ENCODE measurements at places on chromosomes 4 and X.

DNA sequence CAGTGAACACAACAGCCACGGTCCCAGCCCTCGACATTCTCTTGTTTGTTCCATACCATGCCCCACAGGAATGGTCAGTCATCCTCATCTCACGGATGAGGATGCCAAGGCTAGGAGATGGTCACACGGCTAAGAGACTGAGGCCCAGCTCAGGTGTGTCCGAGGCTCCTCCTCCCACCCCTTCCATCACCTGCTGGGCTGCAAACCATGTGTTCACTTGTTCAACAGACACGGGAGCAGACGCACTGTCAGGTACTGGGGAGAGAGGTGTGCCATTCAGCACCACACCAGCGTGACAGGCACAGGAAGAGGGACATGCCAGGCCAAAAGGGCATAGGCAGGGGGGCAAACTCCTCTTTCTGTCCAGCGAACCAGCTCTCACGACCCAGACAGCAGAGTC is 45.9 kb downstream of the ABLIM2 start:
- DNase-seq, result no peak

GRCh38 chr4:152462047-152462446 is 73.8 kb downstream of the FBXW7 start:
- DNase-seq, result no peak

- no peak for DNase-seq
Measured at GRCh38 chr4:118931786-118932185, 43.1 kb downstream of the SYNPO2 start.

DNA sequence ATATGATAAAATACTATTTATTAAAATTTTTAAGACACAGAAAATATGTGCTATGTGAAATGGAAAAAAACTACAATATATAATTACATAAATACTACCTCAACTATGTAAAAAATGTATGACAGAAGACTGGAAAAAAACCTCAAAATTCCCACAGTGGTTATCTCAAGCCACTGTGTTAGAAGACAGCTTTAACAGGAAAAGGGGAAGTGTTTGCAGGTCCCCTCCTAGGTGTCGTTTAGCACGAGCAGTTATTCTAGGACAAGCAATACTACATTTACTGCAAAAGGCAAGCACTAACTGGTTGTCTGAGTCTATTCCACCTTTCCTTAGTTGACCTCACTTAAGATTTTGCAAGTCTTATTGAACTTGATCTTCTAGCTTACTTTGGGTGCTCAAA is 44.9 kb upstream of the PHF8 start:
- DNase-seq, result no peak

- DNase-seq, result no peak
Measured at GRCh38 chr4:184313702-184314659, 96.3 kb upstream of the ENPP6 start.

- no peak for DNase-seq
Measured at GRCh38 chrX:109372716-109373115, 109.2 kb downstream of the GUCY2F start.

GRCh38 chr4:123984886-123985285 is 588.3 kb downstream of the SPRY1 start:
- DNase-seq, result no peak

DNA sequence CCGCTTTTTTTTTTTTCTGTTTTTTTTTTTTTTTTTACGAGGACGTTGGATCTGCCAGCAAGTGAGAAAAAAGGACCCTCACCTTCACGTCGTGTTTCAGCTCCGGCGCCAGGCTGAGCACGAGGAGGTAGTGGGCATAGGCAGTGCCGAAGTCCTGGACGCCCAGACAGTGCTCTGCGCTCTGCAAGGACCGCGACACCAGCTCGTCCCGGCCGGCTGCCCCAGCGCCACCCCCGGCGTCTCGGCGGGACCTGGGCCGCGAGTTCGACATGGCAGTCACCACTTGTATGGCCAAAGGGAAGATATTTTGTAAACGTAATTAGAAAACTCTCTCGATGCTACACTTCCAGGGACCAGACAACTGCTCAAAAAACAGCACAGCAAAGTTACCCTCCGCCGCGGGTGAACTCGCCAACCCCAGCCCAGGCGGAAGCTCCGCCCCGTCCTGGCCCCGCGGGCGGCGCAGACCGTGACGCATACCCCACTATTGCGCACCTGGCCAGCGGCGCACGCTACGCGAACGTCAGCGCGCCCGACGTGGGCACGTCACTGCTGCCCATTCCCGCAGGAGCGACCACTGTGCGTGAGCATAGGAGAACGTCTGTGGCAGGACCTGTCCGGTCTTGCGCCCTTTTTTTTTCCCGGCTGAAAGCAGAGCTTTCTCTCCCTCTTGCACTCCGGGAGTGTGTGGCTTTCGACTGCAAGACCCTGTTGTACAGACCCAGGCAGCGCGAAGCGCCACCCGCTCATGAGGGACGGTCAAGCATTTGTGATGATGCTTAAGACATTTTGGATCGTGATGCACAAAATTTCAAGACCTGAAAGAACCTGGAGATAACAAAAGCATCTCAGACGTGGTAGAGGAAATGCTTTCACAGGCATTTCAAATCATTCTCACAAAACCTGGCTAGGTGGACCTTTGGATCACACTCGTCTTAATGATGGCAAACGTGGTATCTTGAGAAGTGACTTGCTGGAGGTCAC is at the start of gene PRMT9:
Gene PRMT9, minus strand, starts transcription at position 447 of the 984 bp plus-strand sequence. Its CDS starts 176 bp downstream, at position 271.
- peak; percentile 90 for DNase-seq

DNA sequence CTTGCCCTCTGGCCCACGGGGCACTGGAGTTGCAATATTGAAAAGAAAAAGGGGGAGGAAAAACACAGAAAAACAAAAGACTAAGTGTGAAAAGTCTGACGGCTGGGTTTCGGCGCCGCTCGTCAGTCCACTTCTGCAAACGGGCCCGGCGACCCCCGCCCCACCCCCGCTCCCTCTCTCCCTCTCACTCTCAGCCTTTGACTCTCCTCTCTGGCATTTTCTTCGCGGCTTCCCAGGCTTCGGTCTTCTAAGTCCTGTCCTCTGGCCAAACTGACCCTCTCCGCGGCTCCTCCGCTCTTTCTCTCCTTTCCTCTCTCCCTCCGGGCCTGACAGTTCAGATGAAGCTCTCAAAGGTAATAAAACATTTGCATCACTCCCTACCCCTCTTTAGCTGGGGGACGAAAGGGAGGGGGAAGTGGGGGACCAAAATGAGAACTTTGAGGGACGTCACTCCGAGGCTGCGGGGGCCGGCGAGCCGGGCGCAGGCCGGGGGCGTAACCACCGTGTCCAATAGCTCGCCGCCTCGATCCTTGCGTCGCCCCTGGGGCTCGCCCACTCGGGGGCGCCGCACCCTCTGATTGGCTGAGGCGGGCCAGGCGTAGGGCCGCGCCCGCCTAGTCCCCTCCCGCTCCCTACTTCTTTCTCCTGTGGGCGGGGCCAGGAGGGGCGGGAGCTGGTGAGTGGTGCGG is at the start of gene NKX6-1:
Gene NKX6-1, minus strand, starts transcription at position 358 of the 689 bp plus-strand sequence. CDS start 1,064 bp downstream, outside the sequence.
- DNase-seq, result no peak

- no peak for DNase-seq
Measured at GRCh38 chr4:142983065-142983464, 137.0 kb upstream of the INPP4B start.

DNA sequence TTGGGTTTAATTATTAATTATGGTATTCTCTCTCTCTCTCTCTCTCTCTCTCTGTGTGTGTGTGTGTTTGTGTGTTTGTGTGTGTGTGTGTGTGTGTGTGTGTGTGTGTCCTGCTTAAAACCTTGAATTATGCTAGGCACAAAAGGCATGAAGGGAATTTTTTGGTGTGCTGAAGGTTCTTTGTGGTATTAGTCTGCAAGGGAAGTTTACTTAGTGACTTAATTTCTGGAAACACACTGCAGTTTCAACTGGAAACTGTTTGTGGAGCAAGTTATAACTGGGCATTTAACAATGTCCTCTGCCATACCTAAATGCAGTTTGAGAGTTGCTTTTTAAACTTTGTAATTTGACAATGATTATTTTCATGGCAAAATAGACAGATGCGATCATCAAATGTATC is 111.7 kb downstream of the FRMPD4 start:
- DNase-seq, result no peak

DNA sequence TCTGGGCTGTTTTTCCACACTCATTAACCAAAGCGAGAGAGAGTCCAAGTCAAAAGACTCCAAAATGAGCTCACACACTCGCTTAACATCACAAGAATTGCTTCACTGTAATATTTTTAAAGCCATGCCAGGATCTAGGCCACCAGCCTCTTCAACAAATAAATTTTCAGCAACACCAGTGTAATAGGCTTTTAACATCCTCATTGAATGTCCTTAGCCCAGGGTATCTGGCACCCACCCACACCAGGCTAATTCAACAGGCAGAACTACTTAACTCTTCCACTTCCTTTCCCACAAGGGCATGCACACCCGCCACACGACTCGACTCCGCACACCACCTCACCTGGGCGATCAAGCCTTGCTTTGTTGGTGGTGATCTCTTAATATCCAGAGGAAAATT is 34.2 kb downstream of the FAT1 start:
- DNase-seq, result no peak

GRCh38 chr4:47538111-47538824 is 53.2 kb downstream of the ATP10D start:
- DNase-seq, result no peak

DNA sequence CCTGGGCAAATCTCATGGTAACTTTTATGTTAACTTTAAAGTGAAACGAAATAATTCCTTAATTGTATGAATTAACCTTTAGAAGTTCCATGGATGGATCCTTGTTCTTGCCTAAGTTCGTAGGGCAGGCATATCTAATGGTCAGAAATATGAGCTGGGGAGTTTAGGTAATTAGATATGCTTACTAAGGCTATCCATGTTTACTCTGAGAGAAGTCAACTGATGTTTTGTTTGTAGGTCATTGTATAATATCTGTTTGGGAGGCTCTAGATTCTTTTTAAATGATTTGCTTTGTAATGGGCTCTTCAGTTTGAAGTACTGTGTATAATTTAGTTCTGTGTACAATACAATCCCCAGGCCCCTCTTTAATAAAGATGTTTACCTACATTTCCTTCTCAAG is 117.0 kb downstream of the DCK start:
- DNase-seq, result no peak

DNA sequence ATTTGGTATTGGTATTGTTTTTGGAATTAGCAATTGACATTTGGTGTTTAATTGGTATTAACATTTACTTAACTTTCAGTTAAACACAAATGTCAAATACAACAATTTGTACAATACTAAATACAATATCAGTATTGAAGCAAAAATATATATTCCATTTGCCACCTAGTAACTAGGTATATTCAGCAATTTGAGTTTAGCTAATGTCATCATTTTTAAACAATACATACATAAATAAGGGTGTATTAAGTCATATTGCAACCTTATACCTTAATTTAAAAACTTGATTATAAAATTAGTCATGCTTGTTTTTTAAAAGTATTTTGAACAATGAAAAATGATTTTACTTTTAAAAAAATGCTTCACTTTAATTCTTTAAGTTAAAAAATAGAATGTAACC is 53.3 kb downstream of the FBXO8 start:
- no peak for DNase-seq

Data from activated T-cell treated with anti-CD3 and anti-CD28 coated beads, Interleukin-2, amount 50 U/mL, for 1 hour (primary cell).